Esophagus squamous epithelium (tissue), 5 donors: ENCODE measurements at places on chromosomes 7 and 10.

- peak; percentile 33 for DNase-seq
These were observed 547 bp downstream of the CRPPA start for GRCh38 chr7:16420649-16421332.

DNA sequence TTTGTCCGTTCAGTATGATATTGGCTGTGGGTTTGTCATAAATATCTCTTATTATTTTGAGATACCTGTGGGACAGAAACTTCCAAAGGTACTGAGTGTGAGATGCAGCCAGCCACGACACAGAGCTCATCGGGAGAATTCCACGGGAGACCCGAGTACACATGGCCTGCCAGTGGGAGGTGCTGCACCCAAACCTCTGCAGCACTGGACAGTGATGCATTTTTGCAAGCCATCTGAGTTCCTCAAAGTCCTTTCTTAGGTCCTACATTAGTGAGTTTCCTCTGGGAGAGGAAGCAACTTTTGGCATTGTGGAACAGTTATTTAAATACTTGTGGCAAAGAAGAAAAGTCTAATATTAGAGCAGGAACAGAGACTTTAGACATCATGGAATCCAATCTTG, 77.5 kb downstream of the ARID5B start:
- no peak for DNase-seq

DNA sequence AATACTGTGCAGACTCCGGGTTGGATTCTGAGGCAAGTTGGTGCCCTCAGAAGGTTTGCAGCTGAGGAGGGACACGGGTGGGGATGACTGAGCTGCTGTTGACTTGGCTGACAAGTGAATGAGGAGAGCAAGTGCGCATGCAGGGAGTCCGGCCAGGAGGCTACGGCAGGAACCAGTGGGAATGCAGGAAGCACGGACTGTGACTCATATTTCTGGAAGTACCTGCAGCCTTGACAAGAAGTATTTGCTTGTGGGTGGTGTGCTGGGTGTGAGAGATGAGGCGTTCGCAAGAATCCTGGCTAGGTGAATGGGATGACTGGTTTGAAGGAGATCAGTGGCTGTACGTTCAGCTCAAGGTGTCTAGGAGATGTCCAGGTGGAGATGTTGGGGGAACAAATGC, 30.8 kb upstream of the FXYD4 start:
- DNase-seq: no peak

DNA sequence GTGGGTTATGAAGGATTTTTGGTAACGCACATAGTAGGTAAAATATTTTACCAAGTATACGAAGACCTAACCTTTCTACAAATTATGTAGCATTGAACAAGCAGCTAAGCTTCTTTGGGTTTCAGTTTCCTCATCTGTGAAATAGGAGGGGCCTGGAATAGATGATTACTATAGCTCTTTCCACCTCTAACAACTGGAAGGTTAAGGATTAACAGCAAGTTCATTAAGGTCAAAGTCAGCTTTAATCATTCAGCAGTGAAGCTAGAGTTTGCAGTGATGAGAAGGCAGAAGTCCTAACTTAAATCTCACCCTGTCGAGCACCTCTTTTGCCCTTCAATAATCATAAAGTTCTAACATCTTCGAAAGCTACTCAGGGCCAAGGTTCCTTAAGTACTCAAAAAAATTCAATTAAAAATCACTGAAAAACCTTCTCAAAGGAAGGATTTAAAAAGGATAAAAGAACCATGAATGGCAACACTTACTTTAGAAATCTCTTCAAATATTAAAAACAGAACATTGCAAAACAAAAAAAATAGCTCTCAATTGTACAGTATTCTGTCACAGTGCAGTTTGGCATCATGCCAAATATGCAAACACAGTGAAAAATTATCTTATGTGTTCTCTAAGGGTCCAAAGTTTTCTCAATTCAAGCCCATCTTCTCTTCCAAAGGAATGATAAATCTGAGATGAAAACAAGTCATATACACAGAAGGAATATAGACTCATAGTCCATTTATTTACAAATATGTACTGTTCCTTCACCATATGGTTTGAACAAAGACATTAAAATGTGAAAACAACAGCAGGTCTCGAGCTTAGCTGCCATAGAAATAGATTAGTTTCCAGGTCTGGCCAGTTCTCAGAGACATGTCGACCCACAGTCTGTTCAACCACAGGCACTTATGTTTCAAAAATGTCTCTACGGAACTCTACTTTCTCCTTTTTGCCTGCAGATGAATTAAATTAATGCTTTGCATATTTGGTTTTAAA, 152.0 kb upstream of the SLC13A1 start:
- DNase-seq: no peak

DNA sequence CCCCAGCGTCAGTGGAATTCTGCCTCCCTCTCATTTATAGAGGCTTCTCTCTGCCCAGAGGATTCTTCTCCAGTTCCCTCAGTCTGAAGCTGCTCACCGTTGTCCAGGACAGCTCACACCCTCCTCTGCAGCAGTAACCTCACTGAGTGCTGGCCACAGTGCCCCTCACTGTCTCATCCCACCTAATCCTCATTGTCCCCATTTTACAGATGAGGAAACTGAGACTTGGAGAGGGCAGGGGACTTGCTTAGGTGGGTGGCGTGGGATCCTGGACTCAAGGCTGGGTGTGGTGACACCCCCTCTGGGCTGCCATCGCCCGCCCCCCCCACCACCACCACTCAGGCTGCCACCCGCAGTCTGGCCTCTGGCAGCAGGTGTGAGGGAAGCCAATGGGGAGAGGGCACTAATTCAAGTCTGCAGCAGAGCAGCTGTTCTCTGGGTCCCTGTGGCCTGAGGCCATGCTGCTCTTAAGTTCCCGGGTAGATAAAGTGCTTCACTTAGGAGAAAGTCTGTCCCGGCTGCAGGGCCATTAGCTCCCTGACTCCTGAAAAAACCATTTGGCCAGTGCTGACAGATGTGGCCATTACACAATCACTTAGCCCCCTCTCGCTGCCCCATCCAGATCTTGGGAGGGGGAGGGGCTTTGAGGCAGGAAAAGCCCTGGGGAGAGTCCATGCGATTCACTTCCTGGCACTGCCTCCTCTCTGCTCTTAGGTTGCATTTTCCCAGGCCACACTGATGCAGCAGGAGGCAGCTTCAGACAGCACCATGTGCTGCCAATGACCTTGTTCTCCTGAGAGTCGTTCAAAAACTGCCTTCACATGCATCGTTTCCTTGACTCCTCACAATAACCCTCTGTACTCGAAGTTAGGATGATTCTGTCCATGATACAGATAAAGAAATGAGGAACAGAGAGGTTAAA, 36.3 kb downstream of the DRGX start:
- no peak for DNase-seq

DNA sequence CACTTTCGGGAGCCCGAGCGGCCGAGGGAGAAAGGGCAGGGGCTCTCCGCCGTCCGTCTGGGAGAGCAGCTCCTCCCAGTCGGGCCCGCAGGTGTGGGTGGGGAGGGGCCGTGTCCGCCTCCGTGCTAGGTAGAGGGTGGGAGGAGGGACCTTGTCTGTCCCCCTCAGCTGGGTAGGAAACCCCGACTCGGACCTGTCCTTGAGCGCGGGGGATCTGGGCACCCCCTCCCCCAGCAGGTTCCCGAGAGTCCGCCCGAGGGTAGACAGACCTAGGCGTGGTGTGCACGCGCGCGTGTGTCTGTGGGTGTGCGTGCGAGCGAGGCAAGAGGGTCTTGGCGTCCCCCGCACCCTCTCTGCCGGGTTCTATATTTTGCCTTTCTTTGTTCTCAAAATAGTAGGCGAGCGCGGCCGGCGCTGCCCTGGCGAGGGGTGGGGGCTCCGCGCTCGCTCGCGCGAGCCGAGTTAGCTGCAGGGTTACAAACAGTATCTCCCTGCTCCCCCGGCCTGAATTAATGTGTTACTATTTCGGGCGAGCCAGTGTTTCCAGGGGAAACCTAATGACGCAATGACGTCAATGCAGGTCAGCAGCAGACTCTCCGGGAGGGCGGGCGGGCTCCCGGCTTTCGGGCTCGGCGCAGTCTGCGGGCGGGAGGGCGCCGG, 73.9 kb upstream of the LEP start:
- DNase-seq: no peak

- no peak for DNase-seq
These were observed 36.6 kb downstream of the MICALL2 start for GRCh38 chr7:1422512-1423263.

DNA sequence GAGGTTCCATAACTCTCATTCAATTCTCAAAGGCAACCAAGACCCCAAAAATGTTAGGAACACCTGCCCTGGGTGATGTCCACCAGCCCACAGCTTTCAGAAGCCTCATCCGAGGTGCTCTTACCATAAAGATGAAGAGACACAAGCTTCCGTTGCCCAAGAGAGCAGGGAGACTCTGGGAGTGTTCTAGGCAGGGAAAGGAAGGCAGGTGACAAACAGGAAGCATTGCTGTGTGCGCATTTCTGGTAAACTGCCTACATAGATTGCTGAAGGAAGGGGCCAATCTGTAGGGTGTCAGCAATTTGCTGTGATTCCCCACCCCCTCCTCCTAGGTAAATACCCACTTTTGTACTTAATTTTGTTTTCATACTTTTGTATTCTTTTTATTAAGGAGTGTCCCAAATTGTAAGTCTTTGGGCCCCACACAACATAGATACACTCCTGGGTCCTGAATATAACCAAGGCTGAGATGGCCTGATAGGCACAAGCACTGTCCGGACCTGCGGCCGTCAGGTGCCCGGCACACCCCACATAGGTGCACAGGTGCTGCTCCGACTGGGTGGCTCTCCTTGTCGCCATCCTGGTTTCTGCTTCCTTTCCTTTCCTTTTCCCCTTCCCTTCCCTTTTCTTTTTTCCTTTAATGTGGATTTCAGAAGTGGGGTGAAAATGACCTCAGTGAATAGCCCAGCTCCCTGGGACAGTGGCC, 51.4 kb upstream of the SMNDC1 start:
- no peak for DNase-seq

DNA sequence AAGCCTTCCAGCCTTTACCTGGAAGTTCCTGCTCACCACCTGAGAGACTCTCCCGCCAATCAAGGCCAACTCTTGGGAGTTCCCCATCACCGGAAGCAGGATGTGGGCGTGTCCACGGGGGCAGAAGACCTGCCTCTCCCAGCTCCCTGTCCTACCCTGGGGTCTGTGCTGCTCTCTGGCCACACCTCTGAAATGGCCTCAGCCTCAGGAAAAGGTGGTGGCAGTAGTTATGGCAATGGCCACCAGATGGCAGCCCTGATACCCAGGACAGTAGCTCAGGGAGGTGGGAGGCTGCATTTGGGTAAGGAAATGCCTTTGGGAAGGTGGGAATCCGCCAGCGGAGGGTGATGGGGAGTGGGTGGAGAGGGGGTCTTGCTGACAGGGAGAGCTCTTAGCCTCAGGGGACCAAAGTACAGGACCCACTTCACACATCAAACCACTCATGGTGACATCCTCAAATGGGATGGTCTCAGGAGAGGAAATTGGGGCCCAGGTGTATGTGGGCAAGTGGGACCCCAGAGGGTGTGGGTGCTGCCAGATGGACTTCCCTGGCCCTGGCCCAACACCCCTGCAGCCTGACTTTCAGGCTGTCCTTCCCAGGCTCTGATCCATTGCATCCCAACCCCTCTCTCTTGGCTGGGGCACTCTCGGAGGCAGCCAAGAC, 33.9 kb downstream of the KAZALD1 start:
- DNase-seq: no peak

- DNase-seq: no peak
These were observed 823 bp downstream of the COPG2 start for GRCh38 chr7:130667593-130668257.

DNA sequence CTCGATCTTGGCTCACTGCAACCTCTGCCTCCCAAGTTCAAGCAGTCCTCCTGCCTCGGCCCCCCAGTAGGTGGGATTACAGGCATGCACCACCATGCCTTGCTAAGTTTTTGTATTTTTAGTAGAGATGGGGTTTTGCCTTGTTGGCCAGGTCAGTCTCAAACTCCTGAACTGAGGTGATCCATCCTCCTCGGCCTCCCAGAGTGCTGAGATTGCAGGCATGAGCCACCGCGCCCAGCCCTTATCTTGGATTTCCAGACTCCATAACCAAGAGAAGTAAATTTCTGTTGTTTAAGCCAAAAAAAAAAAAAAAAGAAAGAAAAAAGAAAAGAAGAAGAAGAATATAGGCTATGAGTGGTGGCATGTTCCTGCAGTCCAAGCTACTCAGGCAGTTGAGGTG, 53.3 kb upstream of the RABGEF1 start:
- no peak for DNase-seq

- DNase-seq: no peak
These were observed 34.6 kb downstream of the RBM28 start for GRCh38 chr7:128309124-128309523.

DNA sequence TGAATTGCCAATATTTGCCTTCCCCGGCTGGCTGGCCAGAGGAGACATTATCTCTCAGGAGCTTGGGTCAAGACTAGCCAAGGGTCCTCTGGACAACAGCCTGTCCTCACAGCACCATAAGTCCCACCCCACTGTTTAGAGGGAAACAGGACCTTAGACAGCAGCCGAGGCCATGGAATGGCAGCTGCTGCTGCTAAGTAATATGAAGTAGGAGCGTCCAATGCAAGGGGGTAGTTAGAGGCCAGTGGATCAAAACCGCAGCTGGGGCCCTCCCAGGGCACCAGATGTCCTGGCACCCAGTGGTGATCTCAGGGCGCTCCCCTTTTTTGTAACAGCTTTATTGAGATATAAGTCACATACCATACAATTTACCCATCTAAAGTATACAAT, 12.9 kb upstream of the KCP start:
- DNase-seq: no peak

- no peak for DNase-seq
These were observed 418.9 kb downstream of the DGKB start for GRCh38 chr7:14483663-14484062.

DNA sequence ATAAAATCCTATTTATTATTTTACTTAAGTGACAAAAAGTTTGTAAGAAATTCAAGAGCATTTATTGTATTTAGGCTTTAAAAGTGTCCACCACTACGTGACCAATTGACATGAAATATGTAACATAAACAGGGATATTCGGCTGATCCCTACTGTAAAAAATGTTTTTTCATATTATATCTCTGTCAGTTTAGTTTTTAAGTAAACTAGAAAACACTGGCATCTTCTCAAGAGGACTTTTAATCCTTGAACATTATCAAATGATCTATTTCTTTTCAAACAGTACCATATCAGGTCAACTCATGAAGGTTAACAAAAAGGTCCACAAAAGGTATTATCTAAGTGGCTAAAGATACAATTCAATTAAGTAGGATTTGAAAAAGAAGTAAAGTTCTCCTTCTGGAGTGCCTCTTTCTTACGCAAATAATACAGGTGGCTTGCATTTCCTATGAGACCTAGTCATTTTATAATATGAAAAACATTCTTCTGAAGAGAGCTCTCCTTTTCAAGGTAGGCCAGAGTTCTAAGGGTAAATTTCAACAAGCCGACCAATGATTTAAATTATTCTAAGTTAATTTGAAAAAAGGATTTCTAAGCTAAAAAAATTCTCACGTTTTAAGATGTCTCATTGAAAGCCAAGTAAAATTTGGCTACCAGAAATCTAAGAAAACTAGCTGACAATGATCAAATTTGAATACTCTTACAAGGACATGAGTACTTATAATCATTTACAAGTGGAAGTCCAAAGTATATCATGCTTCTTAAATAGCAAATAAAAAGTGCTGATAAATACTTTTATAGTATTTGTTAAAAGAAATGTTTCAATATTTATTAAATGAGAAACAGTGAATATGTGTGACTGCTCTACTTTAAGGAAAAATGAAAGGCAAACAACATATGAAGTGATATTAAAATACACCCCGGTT, 133.5 kb downstream of the NRBF2 start:
- DNase-seq: no peak

GRCh38 chr10:3427950-3428354, 255.4 kb upstream of the PITRM1 start:
- no peak for DNase-seq

- no peak for DNase-seq
These were observed 14.8 kb downstream of the YKT6 start for GRCh38 chr7:44215531-44215930.
